Activated CD4-positive, alpha-beta T cell treated with anti-CD3 and anti-CD28 coated beads, Interleukin-2, amount 50 U/mL, for 16 hours (primary cell): ENCODE measurements at places on chromosomes 11 and 22.

GRCh38 chr11:35654711-35655110 lies 7.9 kb upstream of the TRIM44 start:
- DNase-seq: no peak

- DNase-seq: no peak
Measured at GRCh38 chr22:25051983-25052710, 99.6 kb downstream of the KIAA1671 start.

GRCh38 chr11:17649696-17650095 lies 69.7 kb upstream of the MYOD1 start:
- DNase-seq: no peak

- DNase-seq: no peak
Measured at GRCh38 chr22:49258107-49259010, 569.3 kb downstream of the BRD1 start.

DNA sequence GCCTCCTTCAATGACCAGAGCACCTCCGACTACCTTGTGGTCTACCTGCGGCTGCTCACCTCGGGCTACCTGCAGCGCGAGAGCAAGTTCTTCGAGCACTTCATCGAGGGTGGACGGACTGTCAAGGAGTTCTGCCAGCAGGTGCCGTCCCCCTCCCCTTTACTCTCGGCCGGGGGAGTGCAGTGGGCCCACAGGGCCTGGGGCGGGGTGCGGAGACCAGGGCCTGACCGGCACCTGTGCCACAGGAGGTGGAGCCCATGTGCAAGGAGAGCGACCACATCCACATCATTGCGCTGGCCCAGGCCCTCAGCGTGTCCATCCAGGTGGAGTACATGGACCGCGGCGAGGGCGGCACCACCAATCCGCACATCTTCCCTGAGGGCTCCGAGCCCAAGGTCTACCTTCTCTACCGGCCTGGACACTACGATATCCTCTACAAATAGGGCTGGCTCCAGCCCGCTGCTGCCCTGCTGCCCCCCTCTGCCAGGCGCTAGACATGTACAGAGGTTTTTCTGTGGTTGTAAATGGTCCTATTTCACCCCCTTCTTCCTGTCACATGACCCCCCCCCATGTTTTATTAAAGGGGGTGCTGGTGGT lies 11.0 kb downstream of the OTUB1 start:
- DNase-seq: no peak

- no peak for DNase-seq
Measured at GRCh38 chr11:105229761-105230160, 90.2 kb upstream of the CARD18 start.

DNA sequence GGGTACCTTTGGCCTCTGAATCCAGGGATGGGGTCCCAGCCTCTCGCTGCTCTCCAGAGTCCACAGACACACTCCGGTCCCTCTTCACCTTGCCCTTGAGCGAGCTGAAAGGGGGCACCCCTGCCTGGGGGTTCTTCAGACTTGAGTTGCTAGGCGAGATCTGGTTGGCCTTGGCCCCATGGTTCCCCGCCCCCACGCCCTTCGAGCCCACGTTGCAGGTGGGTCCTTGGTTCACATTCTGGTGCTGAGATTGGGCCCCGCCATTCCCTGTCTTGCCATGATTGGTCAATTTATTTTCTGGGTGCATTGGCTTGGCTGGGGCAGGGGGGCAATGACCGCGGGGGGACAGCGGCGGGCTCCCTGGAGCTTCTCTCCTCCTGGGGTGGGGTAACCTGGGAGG lies 17.5 kb downstream of the BCL9L start:
- no peak for DNase-seq

DNA sequence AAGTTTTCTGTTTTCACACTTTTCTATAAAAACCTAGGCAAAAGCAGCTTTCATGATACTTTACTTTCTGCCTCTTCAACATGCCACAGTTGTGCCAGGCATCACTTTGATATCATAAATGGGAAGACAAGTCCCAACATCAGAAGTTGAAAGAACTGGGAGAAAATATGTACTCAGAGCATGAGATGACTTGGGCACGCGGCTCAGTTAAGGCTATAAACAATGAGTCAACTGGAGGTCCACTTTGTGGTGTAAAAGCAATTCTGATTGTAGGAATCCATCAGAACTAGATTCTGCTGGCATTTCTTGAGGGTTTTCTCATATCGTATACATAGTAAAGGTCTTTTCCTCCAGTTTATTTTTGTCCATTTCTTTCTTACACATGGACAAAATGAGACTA lies 109.7 kb upstream of the USP47 start:
- DNase-seq: no peak
